ENCODE measurements at places on chromosomes 5 and 9. TPM values are rescaled to one million over a fixed set of nuclear protein-coding genes. Genes with fewer than 3 reads are reported as not detected.

DNA sequence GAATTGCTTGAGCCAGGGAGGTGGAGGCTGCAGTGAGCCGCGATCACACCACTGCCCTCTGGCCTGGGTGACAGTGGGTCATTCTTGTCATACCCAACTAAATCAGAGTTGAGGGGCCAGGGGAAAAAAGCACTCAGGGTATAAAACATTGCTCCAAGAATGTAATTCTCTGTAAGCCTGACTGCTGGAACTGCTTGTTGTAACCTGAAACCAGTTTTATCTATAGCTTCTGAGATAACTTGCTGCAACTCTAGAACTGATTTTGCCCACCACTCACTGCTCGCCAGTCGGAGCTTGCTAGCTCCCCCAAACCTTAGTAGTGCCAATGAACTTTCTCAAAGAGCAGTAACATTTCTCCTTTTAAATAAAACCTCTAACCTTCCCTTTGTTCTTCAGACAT is 9.6 kb upstream of the MSH3 start:
- DNase-seq: no peak

DNA sequence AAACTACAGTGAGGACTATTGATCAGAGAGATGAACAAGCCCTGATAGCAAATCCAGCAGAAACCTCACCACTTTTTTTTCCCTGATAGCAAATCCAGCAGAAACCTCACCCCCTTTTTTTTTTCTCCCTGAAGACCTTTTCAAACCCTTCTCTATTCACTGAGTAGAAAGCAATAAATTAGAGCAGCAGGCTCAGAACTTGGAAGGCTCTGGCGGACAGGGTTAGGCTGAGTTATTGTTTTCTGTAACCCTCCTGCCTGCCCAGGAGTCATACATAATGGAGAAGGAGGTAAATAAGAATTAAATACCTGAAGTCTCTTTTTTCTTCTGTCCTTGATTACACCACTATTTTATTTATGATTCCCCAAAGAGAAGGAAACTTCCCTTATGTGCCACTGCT is 136.3 kb upstream of the SNX2 start:
- DNase-seq: no peak

Gene TUSC1
- 0.25 TPM for total RNA-seq

- DNase-seq: peak; percentile 57
These were observed 1.1 kb upstream of the ANXA2R start for GRCh38 chr5:43041110-43041668.
